ENCODE measurements at places on chromosomes 11 and 22.
A peak's percentile ranks its signal among the peaks of the same experiment; 100 is the strongest.

DNA sequence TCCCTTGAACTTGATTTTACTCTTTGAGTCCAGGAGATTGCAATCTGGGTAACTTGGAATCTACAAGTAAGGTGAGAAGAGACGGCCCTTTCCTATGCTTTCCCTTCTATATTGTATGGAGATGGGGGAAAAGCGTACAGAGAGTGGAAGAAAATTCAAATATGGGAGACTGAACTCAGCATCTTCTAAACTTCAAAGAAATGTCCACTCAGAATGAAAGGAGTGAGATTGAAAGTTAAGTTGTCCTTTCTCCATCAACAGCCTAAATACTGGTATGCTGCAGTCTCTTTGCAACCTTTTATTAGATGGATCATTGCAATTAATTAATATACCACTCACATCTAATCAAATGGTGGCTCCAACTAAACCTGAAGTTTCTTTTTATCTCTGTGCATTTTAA is 6.4 kb upstream of the EXPH5 start:
- no peak for DNase-seq

DNA sequence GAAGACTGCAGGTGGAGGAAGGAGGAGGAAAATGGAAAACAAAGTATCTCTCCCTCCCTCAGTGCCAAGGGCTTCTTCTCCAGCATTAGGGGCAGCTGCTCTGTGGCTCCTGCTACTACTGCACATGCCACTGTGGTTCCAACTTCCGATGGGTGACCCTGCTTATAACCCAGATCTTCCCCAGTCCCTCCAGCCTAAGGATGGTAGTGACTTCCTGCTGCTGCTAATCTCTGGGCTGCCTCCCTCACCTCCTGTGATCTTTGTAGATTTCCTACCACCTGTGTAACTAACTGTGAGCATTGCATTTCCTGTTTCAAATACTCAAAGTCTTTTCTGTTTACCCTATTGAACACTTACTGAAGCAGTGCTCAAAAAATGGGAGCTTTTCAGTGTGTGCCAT is 28.7 kb upstream of the TRPC6 start:
- no peak for DNase-seq

GRCh38 chr22:26271427-26271826 is 102.2 kb downstream of the SEZ6L start:
- DNase-seq, result no peak

GRCh38 chr22:45235101-45235777 is 5.5 kb downstream of the KIAA0930 start:
- no peak for DNase-seq

DNA sequence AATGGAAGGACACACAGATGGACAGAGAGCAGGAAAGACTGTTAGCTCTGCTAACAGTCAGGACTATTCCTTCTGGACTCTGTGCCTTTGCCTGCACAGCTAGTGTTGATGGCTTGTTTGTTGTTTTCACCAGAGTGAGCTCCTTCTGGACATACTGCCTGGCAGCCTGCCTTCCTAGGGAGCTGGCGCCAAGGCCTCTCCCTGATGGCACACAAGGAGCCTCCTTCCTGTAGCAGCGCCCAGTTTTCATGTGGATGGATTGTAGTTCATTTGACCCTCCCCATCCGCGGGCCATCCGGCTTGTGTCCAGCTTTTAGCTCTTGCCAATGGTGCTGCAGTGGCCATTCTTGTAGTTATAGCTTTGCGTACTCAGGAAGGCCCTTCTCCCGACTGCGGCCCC is 16.6 kb upstream of the BCR start:
- no peak for DNase-seq

DNA sequence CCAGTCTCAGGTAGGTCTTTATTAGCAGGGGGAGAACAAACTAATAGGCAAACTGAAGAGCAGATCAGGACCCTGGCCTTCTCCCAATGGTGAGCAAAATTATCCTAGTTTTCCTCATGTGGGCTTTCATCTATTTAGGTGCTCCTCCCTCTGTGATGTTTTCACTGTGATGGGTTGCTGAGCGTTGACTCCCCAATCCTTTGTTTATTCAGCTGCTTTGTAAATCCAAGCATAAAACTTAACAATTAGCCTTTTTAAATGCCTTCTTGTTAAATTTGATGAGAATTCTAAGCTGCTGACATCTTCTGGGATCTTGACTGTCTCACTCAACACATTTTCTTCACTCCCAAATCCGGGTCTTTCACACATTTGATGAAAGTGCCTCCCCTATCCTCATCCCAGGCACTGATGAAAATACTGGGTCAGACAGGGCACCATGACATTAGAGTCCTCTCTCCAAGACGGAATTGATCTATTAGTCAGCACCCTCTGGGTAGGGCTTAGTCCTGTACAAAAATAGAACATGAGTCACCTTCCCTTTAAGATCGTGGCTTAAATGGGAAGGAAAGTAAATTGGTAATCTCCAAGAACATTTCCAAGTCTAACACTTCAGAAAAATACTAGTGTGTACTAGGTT is 199.3 kb upstream of the ISX start:
- DNase-seq, result no peak

DNA sequence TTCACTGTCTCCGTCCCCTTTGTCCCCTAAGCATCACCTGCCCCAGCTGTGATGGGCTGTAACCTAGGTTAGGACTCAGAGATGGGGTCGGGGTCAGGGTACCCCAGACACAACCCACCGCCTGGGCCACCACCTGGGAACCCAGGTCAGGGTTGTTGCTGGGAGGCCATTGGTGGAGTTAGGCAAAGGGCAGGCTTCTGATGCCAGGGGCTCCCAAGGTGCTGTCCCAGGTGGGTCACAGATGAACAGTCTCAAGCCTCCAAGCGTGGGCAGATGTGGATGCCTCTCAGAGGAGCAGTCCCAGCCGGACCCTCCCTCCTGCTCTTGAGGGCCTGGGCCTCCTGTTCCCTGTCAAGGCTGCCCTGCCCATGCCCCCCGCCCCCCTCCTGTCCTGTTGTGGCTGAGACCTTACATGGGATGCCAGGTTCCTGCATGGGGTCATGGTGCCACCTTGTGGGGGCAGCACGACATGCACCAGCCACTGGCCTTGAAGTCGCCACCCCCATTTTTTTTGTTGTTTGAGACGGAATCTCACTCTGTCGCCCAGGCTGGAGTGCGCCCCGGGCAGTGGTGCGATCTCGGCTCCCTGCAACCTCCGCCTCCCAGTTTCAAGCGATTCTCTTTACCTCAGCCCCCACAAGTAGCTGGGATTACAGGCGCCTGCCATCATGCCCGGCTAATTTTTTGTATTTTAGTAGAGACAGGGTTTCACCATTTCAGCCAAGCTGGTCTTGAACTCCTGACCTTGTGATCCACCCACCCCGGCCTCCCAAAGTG is 12.1 kb downstream of the GATD1 start:
- DNase-seq, result peak; percentile 66

GRCh38 chr11:65078151-65078550 is 5.7 kb downstream of the CDCA5 start:
- DNase-seq, result peak; percentile 29

DNA sequence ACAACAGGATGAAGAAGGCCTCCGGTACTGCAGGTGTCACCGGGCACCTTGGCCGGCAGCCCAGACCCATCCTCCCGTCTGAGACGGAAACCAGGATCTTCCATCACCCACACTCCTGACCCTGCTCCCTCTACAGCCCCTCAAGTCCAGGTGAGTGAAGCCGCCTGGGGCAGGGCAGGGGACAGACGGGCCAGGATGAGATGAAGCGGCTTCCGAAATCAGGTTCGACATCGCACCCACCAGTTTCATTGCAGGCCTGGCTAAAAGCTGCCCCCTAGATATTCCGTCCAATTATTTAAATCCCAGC is 639.1 kb downstream of the TBC1D22A start:
- no peak for DNase-seq

- no peak for DNase-seq
These were observed 338.1 kb upstream of the KIRREL3 start for GRCh38 chr11:127338380-127339259.

- DNase-seq, result no peak
These were observed 7.5 kb downstream of the CRYBB1 start for GRCh38 chr22:26610072-26610958.

DNA sequence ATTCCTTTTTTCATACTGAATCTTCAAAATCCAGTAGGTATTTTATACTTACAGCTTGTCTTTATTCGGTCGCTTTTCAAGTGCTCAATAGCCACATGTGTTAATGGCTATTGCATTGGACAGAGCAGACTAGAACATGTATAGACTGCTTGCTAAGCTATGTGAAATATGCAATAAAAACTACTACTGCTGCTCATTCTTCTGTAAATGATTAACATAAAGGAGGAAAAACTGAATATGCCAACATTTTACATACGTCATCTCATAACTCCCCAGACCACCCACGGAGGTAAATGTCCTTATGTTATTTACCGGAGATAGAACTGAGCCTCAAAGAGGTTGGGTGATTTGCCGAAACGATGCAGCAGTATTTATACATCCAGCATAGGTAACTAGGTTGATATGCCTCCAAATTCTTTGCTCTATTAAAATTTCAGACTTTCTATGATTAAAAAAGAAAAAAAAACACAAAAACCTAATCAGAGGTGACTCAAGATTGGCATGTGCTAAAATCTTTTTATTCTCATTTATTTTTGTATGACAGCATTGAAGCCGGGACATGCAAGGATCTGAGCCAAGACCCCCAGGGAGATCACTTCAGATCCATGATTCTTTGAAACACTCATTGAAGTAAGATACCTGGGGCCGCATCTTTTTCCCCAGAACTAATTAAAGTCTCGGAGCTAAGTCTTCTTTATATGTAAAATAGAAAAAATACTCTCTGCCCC is 78.5 kb upstream of the OR5AK2 start:
- DNase-seq, result no peak

DNA sequence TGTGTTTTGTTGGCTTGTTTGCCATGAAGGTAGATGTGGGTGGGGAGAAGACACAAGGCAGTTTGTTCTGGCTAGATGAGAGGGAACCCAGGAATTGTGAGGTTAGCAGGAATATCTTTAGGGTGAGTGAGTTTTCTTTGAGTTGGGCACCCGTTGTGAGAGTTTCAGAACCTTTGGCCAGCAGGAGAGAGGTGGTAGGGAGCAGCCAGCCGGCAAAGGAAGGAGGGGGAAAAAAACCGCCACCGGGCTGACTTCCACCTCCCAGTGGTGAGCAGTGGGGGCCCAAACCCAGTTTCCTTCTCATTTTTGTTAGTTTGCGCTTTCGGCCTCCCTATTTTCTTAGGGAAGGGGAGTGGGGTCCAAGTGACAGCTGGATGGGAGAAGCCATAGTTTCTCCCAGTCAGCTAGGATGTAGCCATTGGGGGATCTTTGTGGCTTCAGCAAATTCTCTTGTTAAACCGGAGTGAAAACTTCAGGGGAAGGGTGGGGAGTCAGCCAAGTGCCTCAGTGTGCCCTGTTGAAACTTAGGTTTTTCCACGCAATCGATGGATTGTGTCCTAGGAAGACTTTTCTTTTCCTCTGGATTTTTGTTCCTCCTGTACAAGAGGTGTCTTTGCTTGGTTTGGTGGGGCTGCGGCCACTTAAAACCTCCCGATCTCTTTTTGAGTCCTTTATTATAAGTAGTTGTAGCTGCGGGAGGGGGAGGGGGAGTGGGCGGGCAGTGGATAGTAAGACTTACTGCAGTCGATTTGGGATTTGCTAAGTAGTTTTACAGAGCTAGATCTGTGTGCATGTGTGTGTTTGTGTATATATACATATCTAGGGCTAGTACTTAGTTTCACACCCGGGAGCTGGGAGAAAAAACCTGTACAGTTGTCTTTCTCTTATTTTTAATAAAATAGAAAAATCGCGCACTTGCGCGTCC is 1.1 kb upstream of the GCAT start:
- peak; percentile 60 for DNase-seq

GRCh38 chr11:63237413-63237812 is 6.0 kb downstream of the SLC22A25 start:
- DNase-seq, result no peak
